RWPE1 (cell line): ENCODE measurements at places on chromosomes 13 and 19.
A peak's percentile ranks its signal among the peaks of the same experiment; 100 is the strongest.

- no peak for DNase-seq
Observed at GRCh38 chr13:113035213-113035800, 66.3 kb downstream of the MCF2L start.

GRCh38 chr19:30036154-30037129 is 94.4 kb downstream of the URI1 start:
- DNase-seq, result no peak

DNA sequence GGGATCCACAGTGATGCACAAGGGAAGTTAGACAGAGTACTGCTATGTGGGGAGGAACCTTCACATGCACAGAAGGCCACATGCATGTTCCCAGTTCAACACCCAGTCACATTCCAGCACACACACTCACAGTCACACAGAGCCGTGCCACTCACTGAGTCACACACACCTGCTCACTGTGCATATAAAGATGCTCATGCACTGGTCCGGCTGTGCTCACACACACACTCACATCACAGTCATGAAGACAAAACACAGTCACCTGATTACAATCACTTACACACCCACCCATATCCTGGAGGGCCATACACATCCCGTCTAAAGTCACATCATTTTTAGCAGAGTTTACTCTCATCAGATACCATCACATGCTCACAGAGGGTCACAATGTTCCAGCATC is 478 bp downstream of the CLC start:
- DNase-seq, result no peak

GRCh38 chr19:2775556-2776430 is 7.3 kb downstream of the SGTA start:
- DNase-seq, result no peak

GRCh38 chr19:610071-610800 is 20.6 kb downstream of the HCN2 start:
- DNase-seq, result no peak

- no peak for DNase-seq
Observed at GRCh38 chr13:97068151-97068550, 73.9 kb upstream of the OXGR1 start.

GRCh38 chr13:82565201-82565600 is 1317.1 kb downstream of the SLITRK1 start:
- no peak for DNase-seq

- DNase-seq, result no peak
Observed at GRCh38 chr13:64074971-64075474, 2659.4 kb upstream of the PCDH20 start.

- peak; percentile 95 for DNase-seq
Observed at GRCh38 chr19:47240996-47241918, 10.3 kb upstream of the BBC3 start.

DNA sequence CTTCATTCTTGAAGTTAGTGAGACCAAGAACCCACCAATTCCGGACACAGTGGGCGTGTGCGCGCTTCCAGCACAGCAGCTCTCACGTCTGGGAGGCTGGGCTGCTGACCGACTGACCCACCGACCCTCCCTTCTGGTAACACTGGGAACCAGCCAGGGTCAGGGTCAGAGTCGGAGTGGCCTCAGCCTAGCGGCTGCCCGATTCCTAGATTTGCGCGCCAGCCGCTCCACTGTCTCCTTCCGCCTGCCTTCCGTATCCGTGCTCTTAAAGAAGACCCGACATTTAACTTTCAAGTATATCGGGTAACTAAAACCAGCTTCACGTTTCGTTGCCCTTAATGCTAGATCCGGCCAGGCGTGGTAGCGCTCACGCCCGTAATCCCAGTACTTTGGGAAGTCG is 41.1 kb downstream of the SERP2 start:
- DNase-seq, result no peak

GRCh38 chr13:43319617-43320444 is 296.4 kb downstream of the DNAJC15 start:
- no peak for DNase-seq

- DNase-seq, result peak; percentile 82
Observed at GRCh38 chr19:45973553-45974338, at the start of gene NOVA2. Gene NOVA2, minus strand, starts transcription at chr19:45973865. Its CDS starts 514 bp downstream, at chr19:45973351.

DNA sequence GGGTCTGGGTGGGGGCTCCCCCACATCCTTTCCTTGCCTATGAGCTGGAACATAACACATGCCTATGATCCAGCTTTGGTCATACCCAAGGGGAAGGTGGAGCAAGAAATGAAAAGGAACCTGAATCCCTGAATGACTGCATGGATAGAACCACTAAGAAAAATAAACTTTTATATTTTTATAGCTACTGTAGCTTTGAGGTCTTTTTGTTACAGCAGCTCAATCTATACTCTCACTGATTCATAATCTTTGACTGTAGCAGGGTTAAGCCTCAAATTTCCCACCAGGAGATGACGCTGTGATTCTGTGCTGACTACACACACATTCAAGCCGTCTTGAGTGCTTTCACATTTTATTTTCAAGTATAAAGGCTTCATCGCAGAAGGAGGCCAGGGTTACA is 8.8 kb downstream of the PALM3 start:
- DNase-seq, result no peak

DNA sequence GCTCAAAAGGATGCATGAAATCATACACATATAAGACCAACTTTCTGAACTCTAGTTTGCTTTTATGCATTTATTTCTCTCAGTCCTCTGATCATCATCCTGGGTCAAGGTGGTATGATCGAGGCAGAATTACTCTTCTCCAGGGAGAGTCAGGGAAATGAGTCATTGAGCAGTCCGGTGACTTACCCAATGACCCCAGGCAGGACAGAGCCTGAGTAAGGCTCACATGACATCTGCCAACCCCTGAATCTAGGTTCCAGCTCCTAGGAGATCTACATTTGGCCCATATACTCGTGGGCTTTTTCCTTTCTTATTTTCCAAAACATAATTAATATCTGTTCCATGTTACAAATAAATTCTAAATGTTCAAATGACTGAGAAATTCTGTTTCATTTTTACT is 502.3 kb downstream of the FOXO1 start:
- DNase-seq, result peak; percentile 23

- peak; percentile 73 for DNase-seq
Observed at GRCh38 chr19:38162094-38162493, 61.9 kb downstream of the DPF1 start.

- no peak for DNase-seq
Observed at GRCh38 chr13:76086729-76087128, 450.6 kb downstream of the LMO7 start.

DNA sequence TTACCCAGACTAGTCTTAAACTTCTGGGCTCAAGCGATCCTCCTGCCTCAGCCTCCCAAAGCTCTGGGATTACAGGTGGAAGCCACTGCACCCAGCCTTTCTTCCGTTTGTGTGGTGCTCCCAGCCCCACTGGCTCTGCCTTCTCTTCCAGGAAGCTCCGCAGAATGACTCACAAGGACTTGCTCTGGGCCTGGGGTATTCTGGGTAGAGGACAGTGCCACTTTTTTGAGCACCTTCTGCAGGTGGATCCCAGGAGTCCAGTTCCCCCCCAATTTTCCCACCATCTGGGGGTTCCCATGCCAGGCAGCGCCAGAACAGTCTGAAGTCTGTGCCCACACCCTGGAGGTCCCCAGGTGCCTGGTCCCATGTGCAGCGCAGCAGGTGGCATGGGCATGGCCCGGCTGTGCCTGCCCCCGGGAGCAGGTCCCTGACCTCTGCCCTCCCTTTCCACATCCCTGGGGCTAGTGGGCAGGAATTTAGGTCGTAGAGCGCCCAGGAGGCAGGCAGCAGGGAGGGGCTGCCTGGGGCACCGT is 1.6 kb downstream of the REEP6 start:
- no peak for DNase-seq

DNA sequence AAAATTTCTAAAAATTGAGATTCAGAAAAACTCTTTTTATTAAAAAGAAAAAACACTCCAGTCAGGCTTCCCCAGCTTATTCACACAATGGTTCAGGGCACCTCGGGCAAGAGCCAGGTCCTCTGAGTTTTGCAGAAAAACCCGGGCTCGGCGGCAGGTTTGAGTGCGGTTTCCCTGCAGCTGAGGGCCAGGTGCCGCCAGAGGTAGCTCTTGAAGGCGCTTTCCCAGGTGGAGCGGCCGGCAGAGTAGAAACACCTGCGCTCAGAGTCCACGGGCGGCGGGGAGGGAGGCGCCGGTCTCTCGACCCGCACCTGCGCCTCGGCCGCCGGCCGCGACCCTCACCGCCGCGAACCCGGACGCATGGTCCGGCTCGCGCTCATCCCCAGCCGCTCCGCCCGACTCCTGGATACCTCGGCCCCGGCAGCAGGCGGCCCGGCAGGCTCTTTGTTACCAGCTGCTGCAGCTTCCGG is 444 bp downstream of the PROSER1 start:
- peak; percentile 5 for DNase-seq

DNA sequence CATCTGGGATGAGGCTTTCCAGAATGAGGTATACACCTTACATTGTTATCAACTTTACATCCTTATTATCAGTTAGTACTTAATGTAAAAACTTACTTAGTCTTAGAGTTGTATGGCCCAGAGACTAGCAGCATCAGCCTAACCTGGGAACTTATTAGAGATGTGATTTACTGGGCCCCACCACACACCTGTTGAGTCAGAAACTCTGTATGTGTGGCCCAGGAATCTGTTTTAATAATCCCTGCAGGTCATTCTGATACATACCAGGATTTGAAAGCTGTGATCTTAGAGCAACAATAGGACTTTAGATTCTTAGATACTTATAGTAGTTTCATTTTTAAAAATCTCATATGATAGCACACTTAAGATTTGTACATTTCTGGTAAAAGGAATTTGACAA is 17.4 kb downstream of the FNDC3A start:
- DNase-seq, result no peak

GRCh38 chr13:87661471-87661870 is 9.7 kb upstream of the SLITRK5 start:
- no peak for DNase-seq

DNA sequence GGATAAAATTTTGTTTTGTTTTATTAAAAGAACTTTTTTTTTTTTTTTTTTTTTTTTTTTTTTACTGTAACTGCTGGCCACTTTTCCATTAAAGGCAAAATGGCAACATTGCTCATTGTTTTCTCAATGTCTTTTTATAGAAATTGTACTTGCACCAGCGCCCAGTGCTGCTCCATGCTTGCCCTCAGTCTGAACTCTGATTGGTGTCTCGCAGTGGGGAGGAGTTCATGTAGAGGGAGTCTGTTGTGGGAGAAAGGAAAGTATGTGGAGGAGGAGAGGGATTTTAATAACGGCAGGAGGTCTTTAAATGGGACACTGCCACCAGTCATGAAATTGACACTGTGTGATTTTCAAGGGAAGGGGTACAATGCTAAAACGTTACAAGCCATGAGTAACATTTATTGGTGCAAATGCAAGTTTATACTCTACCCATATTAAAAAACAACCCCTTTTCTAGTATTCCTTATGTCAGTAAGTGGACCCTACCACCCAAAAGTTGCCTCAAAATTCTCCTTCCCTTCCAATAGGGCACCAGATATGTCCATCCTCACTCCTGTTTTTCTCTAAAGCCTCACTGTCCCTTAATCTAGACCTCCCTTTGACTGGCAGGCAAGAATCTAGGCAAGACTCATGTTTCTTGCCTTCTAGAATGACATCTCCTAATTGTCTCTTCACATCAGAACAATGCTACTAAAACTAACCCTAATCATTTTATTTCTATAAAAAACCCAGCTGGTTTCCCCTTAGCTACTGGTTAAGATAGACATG is 3.2 kb downstream of the RASL11A start:
- no peak for DNase-seq
